ENCODE measurements at places on chromosomes 16 and 17.

- DNase-seq = no peak
These were observed 82.3 kb downstream of the SDR42E1 start for GRCh38 chr16:81928975-81929374.

DNA sequence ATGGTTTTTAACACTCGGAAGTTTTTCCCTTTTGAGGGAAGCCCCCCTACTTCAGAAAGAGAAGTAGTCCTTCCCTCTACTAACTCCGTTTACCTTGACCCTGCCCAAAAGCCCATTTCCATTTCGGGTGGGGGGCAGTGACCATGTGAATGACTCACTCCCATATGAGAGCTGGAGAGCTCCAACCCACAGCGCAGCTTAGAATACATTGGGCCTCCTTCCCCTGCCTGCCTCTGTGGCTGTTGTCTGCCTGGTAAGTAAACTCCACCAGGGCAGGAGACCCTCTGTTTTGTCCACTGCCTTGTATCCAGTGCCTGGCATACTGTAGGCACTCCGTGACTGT, 985 bp downstream of the SGSM2 start:
- DNase-seq = no peak

DNA sequence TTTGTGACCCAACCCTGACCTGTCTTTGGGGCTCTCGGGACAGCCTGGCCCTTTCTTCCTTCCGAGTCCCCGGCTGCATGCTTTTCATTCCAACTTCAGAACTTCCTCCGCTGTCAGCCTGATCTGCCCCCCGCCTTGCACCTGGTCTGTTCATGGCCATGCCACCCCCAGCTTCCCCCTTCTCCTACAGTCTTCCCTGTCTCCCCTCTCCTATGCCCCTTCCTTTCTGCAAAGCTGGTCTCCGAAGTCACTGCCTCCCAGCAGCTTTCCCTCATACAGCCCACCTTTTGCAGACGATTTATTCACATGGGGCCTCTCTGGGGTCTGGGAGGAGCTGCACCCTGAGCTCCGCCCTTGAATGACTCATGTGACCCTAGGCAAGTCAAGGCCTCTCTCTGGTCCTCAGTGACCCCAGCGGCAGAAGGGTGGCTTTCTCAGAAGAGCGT, 47.1 kb upstream of the SDK2 start:
- DNase-seq = no peak

DNA sequence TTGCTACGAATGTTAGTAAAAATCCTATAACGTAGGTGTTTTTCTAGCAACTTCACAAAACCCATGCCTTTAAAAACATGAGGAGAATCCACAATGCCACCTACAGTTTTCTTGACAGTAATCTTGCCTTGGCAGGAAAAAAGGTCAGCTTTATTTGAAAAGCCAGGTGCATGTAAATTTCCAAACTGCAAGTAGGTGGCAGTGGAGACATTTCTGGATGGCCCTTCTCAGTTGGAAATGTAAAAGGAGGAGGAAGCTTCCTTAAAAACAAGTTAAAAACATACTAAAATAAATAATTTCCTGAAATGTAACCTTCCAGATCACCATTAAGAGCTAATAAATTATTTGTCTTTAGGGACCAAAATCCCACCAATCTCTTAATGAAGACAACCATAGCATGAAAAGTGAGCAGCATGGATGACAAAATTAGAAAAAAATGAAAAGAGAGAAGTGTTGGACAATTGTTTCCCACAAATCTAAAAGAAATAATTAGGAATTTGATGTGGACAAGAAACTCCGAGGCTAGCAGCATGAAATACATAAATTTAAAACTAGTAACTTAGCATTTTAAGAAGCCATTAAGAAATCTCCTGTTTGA, 152.2 kb downstream of the SNX11 start:
- peak; percentile 71 for DNase-seq

DNA sequence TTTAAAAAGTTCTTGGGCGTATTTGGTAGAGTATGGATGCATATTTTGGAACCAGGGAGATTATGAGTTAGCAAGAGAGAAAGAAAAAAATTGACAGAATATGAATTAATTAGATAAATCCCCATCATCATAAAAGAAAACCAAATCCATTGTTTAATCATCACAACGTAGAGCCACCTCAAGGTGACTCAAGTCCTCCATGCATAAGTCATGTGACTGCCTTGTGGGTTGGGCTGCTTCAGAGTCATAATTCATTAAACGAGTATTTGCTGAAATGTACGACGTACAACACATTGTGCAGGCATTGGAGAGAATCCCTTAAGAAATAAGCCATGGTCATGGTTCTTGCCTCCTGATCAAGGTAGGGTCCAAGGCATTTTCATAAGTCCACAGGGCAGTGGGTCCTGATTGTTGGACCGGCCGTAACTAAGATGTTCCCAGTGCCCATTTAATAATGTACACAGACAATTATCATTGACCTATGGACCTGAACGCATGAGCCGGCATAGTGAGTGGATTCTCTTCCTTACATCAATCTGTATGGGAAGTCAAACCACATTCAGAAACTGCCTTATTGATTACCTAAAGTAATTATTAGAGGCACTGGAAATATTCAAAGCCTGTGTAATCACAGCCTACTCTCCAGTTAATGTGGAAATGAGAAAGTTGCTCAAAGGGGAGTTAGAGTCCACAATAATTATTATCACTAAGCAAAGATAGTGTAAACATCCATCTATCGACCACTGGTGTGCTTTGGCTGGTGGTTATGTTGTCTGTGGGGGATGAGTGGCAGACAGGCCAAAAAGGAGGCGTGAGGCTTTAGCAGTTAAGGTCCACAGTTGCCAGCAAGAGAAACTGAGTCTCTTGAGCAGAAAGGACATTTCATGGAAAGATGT, 165.4 kb downstream of the PITPNC1 start:
- no peak for DNase-seq

- DNase-seq = no peak
These were observed 113.6 kb upstream of the MON1B start for GRCh38 chr16:77077256-77077922.

GRCh38 chr17:50117202-50118051, 12.5 kb downstream of the SAMD14 start:
- peak; percentile 66 for DNase-seq

DNA sequence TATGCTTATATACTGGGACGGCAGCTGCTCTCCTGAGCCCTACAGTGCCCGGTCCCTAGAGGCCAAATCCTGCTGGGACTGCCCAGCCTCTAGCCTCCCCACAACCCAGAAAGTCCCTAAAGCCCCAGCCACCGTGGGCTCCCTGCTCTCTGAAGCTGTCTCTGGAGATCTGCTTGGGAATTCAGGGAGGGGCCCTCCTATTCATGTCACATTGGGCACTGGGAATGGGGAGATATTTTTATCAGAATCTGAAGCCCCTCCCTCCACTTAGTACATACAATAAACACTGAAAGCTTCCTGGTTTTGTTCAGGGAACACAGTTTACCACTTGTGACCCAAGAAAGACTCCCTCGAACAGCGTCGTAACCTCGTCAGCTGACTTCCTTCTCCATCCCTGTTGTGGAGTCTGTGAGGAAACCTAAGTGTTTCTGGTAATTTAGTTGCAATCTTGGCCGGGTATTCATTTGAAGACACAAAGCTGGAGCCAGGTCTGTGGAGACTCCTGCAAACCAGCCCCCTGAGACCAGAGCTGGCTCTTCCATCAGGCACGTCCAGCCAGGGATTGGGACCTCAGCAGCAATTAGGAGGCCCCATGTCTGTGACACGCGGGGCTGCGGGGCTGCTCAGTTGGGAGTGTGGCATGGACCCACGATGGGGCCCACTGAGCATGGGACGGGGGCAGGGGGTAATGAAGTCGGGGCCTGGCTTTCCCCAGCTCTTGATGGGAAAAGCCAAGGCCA, 38.5 kb downstream of the PGS1 start:
- no peak for DNase-seq

- DNase-seq = no peak
These were observed 3.0 kb downstream of the KRT31 start for GRCh38 chr17:41394254-41394996.
